ENCODE measurements at places on chromosomes 11 and 22.

DNA sequence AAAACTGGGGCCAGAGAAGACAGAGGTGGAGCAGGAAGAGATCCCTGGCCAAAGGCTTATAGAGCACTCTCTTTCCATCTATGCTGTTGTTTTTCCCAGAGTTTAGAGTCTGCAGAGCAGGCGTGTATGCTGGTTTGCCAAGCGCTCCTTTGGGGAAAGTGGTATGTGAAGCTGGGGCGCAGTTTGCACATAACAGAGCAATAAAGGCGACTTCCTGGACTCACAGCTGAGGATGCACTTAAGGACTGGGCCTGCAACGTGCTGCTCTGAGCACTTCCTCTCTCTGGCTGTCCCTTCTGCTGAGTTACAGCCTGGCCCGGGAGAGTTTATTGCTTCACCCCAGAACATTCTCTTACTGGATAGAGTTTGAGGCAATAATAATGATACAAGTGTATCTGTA lies 41.7 kb downstream of the THAP12 start:
- DNase-seq, result peak; percentile 41

DNA sequence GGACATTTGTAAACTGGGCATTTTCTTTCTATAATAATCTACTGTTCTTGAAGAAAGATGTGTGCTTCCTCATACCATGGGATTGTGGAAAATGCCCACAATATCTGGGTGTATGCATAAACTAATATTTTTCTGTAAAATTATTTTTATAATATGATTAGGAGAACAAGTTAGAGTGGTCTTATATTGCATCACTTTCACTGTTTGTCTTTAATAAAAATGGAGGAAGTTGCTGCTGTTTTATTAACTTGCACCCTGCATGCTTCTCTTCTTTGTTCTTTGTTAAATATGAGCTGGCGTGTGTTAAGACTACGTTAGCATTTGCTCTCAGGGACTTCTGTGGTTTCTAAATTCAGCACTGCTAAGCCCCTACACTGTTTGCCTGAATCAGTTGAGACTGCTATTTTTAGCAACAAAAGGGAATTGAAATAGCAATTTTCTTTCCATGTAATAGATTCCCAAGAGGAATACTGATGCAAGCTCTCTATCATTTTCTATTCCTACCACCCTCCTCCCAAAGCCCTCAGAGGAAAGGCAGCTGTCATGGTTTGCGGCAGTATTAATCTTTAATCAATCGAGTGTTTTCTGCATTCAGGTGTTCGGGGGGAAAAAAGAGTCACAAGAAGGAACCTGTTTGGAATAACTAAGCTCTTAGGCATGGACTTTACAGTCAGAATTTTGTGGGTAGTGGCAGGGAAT lies 56.1 kb downstream of the HSD17B12 start:
- DNase-seq, result peak; percentile 85

DNA sequence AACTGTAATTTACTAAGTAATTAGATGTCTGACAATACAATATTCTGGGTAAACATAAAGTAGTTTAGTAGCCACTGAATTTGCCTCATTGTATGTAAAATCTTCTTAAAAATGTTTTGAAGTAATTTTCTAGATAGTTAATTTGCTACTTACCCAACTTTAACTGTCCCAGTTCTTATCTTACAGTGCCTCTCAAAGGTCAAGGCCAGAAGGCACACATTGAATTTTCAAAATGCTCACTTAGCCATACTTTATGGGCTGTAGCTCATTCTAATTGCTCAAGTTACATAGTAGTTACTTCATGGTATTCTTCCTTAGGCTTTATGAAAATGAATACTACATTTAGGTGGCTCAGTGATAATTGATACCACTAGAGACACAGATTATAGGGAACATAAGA lies 666.6 kb downstream of the CNTN5 start:
- DNase-seq, result no peak

DNA sequence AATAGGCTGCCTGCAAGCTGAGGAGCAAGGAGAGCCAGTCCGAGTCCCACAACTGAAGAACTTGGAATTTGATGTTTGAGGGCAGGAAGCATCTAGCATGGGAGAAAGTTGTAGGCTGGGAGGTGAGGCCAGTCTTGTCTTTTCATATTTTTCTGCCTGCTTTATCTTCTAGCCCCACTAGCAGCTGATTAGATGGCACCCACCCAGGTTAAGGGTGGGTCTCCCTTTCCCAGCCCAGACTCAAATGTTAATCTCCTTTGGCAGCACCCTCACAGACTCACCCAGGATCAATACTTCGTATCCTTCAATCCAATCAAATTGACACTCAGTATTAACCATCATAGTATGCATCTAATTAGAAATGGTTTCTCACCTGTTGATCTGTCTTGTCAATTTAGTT lies 5.0 kb upstream of the COX8A start:
- DNase-seq, result no peak

DNA sequence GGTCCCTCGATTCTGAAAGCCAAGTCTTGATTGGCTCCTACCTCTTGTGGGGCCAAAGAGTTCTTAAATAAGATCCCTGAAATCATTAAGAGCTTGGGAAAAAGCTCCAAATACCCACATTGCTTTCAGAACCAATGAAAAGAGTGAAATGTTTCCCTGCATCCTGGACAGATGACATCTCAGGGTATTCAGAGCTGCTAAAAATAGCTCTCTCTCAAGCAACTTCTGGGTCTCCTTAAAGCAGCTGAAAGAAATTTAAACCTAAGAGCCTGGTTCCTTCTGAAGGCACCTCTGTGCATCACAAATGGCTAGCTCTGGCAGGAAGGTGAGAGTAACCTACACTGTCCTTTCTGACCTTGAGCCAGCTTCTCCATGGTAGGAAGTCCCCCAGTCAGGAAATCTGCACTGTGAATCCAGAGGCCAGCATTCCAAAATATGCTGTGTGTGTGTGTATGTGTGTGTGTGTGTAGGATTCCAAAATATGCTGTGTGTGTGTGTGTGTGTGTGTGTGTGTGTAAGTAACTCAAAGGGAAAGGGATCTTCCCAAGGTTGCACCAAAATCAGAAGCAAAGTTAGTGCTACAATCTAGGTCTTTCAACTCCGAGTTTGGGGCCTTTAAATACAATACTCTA lies 50.1 kb downstream of the RELT start:
- DNase-seq, result peak; percentile 42

GRCh38 chr11:68206211-68206610 lies 6.9 kb downstream of the KMT5B start:
- DNase-seq, result peak; percentile 37

DNA sequence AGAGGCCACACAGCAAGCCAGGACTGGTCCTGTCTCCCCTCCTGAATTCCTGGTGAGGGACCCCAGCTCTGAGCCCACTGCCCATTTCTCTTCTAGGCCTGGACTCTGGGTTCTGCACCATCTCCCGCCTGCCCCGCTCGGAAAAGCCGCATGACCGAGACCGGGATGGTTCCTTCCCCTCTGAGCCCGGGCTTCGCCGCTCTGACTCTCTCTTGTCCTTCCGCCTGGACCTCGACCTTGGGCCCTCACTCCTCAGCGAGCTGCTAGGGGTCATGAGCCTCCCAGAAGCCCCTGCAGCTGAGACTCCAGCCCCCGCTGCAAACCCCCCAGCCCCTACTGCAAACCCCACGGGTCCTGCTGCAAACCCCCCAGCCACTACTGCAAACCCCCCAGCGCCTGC lies 7.7 kb downstream of the CDC42EP1 start:
- no peak for DNase-seq

GRCh38 chr11:104060820-104061219 lies 24.4 kb downstream of the DDI1 start:
- no peak for DNase-seq

DNA sequence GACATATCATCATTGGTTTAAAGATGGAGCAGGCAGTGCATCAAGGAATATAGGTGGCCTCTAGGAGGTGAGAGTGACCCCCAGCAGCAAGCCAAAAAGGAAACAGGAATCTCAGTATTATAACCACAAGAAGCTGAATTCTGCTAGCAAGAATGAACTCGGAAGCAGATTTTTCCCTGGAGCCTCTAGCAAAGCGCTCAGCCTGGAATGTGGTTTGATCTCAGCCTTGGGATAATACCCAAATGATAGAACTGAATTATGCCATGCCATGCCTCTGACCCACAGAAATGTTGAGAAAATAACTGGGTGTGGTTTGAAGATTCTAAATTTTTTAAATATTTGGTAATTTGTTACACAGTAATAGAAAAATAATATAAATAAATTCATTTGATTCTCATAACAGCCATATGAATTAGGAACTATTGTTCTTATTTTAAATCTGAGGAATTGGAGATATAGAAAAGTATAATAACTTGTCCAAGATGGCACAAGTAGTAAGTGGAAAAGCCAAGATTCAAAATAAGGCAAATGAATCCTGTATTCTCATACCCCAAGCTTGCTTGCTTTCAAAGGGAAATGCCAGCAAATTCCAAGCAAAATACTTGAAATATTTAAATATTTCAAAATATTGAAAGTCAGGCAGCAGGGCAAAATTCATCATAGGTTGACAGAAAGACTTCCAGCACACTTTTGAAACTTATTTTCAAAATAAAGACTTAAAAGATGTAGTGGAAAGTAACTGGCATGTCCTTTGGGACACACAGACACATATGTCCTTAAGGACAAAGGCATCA lies 567.4 kb downstream of the KCNA4 start:
- no peak for DNase-seq

DNA sequence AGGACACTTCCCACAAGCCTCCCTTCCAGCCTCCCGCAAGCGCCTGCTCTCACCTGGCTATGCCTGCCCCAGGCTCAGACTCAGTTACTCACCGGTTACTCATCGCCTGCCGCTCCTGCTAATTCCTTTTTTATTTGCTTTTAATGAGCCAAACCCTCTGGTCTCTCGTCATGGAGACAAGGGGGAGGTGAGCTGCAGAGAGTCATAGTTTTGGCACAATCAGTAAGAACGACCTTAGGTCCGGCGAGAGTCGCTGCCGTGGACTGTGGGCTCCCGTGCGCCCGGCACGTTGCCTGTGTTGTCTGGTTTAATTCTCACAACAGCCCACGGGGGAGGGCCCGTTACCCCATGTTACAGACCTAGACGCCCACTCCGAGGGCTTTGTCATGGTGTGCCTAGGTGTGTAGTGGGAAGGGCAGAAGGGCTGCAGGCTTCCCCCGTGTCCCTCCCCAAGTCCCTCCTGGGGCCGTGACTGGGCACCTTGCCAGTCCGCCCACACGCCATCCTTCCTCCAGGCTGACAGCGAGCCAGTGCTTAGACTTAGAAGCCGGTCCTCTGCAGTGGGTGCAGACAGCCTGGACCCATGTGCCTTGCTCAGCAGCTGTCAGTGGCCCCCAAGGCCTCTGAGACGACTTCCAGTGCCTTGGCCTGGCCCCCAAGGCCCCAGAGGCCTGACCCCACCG lies 42.2 kb downstream of the WNT7B start:
- DNase-seq, result peak; percentile 49

- no peak for DNase-seq
Measured at GRCh38 chr22:30664798-30665197, 2.9 kb downstream of the DUSP18 start.
